ENCODE measurements at places on chromosomes 1 and 21. TPM values are rescaled to one million over a fixed set of nuclear protein-coding genes. Genes with fewer than 3 reads are reported as not detected.

- H3K27ac ChIP-seq: no peak overlapping the region
- H3K36me3 ChIP-seq: no peaks in the 10 kb centered on the region
- no peak overlapping the region for H3K4me3 ChIP-seq
- no peak for DNase-seq
Measured at GRCh38 chr1:157034137-157034800, 11.3 kb downstream of the ARHGEF11 start.

Gene SYTL1
- total RNA-seq: 105 TPM

Gene SPATA21
- total RNA-seq: not detected

Gene ARID4B
- total RNA-seq: 66.6 TPM

DNA sequence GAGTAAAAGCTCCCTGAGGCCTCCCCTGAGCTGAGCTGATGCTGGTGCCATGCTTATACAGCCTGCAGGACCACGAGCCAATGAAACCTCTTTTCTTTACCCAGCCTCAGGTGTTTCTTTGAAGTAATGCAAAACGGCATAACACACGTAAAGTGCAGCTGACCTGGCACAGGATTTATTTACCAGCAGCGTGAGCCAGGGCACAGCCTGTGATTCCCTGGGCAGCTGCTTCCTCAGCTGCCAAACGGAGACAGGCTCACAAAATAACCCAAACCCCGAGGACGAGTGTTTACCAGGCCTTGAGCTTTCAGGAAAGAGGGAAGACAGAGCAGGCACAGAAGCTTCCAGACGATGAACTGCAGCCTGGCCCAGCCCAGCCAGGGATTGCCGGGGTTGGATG is 120.6 kb upstream of the ARHGEF16 start:
- H3K27ac ChIP-seq: no peak overlapping the region
- H3K36me3 ChIP-seq: no peaks in the 10 kb centered on the region
- H3K4me3 ChIP-seq: no peak overlapping the region
- H3K4me1 ChIP-seq: no peaks in the 10 kb centered on the region
- DNase-seq: no peak
- no peaks in the 10 kb centered on the region for H3K27me3 ChIP-seq

DNA sequence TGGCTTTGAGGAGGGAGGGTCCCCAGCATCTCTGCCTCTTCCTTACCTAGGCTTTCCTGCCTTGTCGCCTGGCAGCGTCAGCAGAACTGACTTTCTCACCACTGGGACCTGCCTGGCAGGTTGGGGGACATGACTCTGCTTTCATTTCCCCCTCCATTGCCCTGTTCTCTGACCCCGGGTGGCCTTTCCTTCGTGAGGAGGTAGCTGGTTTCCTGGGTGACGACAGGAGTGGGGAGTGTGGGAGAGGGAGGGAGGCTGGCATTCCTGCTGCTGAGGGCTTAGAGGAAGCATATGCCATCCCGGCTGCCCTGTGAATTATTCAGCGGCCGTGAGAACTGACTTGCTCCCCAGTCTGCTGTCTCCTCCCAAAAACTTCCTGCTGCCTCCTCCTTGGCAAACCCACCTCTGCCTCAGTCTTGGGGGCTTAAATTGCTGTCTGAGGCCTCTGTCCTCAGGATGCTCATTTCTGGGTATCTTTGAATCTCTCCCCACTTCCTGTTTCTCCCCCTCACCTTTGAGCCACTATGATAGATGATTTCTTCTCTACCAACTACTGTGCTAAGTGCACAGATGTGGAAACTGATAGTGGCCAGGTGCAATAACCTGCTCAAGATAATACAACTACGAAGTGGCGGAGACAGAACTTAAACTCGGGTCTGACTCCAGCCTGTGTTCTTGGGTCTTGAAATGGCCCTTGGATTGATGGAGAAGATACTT is 182.0 kb upstream of the CSF3R start:
- no peak overlapping the region for H3K27ac ChIP-seq
- H3K4me1 ChIP-seq: peaks cover 3% of the 10 kb centered on the region
- peaks cover 16% of the 10 kb centered on the region for H3K27me3 ChIP-seq
- H3K36me3 ChIP-seq: no peaks in the 10 kb centered on the region
- no peak for DNase-seq

DNA sequence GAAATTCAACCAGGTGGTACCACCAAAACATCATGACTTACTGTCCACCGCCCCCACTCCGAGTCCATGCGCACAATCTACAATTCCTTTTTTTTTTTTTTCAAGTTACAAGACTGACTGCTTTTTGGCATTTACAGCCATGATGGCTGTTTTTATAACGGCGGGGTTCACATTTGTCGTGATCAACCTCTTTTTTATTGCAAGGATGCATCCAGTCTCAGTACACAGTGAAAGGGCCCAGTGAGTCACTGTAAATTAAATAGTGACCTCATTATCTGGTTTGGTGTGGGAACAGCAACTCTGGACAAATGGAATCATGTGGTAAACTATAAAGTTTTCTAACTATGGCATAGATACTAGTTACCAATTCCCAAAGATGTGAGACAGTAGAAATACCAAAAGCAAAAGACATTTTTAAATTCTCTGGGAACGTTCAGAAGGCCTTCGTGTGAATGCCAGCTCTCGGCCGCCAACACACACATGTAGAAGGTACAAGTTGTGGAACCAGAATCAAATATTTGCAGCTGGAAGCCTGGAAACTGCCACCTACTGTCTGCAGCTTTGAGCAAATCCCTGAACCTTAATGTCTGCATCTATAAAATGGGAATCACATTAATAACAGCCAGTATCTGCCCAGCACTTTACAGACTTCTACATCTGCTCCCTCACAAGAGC is 4.9 kb downstream of the GLIS1 start:
- no peak for DNase-seq
- H3K36me3 ChIP-seq: no peaks in the 10 kb centered on the region
- H3K27ac ChIP-seq: no peak overlapping the region
- no peaks in the 10 kb centered on the region for H3K4me1 ChIP-seq
- no peak overlapping the region for H3K4me3 ChIP-seq

DNA sequence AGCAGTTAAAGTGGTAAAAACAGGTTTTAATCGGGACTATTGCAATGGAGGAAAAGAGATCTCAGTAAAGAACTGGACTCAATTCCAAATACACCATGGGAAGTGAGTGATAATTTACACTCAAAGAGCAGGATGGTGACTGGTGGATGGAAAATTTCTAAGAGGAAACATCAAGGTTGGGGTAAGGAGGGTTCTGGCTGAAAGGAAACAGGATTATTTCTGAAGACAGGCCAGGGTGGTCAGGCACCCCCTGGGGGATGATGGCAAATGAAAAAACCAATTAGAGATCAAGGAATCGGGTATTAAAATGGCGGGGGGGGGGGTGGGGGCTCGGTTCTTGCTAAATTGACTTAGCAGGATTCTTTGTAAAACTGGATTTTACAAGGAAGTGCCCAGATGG is 12.3 kb upstream of the HSD11B1 start:
- H3K27ac ChIP-seq: no peak overlapping the region
- H3K27me3 ChIP-seq: peaks cover 3% of the 10 kb centered on the region
- peaks cover 1% of the 10 kb centered on the region for H3K36me3 ChIP-seq
- H3K4me1 ChIP-seq: peaks cover 28% of the 10 kb centered on the region

Gene CORT
- total RNA-seq: 0.31 TPM

Gene PTPN22
- 74.1 TPM for total RNA-seq

Gene TRPM2
- 31.1 TPM for total RNA-seq

- H3K27ac ChIP-seq: peak overlapping the region; percentile 64
- H3K27me3 ChIP-seq: peaks cover 9% of the 10 kb centered on the region
- H3K4me3 ChIP-seq: no peak overlapping the region
Measured at GRCh38 chr1:110207831-110208230, 2.3 kb upstream of the KCNC4 start.

GRCh38 chr1:81186261-81186660 is 614.5 kb upstream of the ADGRL2 start:
- H3K27ac ChIP-seq: no peak overlapping the region
- H3K4me3 ChIP-seq: no peak overlapping the region
- no peaks in the 10 kb centered on the region for H3K36me3 ChIP-seq
- no peaks in the 10 kb centered on the region for H3K27me3 ChIP-seq
- no peak for DNase-seq
- H3K4me1 ChIP-seq: no peaks in the 10 kb centered on the region

Gene PADI4
- total RNA-seq: 4.9 TPM

- peak overlapping the region; percentile 85 for H3K27ac ChIP-seq
- H3K36me3 ChIP-seq: peaks cover 7% of the 10 kb centered on the region
- no peak for DNase-seq
- H3K27me3 ChIP-seq: no peaks in the 10 kb centered on the region
- peaks cover 24% of the 10 kb centered on the region for H3K4me1 ChIP-seq
- H3K4me3 ChIP-seq: peak overlapping the region; percentile 89
Measured at GRCh38 chr1:1272341-1273208, 1.1 kb downstream of the UBE2J2 start.

DNA sequence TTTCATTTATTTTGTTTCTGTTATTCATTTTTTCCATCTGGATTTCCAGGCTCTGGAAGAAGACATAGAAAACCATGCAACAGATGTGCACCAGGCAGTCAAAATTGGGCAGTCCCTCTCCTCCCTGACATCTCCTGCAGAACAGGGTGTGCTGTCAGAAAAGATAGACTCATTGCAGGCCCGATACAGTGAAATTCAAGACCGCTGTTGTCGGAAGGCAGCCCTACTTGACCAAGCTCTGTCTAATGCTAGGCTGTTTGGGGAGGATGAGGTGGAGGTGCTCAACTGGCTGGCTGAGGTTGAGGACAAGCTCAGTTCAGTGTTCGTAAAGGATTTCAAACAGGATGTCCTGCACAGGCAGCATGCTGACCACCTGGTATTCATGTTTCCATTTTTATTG is 63.5 kb upstream of the BMP8A start:
- H3K27me3 ChIP-seq: no peaks in the 10 kb centered on the region
- H3K27ac ChIP-seq: no peak overlapping the region
- H3K36me3 ChIP-seq: peaks cover 39% of the 10 kb centered on the region
- no peaks in the 10 kb centered on the region for H3K4me1 ChIP-seq
- no peak for DNase-seq
- no peak overlapping the region for H3K4me3 ChIP-seq

DNA sequence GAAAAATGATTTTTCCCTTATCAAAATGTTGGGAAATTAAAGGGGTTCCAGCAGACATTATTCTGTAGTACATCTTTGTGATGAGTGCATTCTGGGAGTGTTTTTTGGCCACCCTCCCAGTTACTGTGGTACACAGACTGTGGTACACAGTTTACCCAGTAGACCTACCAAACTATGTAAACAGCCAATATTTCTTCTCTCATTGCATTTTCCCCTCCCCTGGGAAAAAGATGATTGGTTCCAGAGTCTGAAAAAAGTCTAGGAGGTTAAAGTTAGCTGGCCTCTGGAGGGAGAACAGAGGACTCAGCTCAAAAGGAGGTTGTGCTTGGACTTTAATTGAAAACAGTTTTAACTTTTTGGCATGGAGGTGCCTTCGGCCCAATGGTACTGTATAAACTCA is 42.5 kb downstream of the PGM1 start:
- no peak for DNase-seq
- no peak overlapping the region for H3K4me3 ChIP-seq
- peaks cover 59% of the 10 kb centered on the region for H3K36me3 ChIP-seq
- no peaks in the 10 kb centered on the region for H3K27me3 ChIP-seq
- peaks cover 33% of the 10 kb centered on the region for H3K4me1 ChIP-seq

DNA sequence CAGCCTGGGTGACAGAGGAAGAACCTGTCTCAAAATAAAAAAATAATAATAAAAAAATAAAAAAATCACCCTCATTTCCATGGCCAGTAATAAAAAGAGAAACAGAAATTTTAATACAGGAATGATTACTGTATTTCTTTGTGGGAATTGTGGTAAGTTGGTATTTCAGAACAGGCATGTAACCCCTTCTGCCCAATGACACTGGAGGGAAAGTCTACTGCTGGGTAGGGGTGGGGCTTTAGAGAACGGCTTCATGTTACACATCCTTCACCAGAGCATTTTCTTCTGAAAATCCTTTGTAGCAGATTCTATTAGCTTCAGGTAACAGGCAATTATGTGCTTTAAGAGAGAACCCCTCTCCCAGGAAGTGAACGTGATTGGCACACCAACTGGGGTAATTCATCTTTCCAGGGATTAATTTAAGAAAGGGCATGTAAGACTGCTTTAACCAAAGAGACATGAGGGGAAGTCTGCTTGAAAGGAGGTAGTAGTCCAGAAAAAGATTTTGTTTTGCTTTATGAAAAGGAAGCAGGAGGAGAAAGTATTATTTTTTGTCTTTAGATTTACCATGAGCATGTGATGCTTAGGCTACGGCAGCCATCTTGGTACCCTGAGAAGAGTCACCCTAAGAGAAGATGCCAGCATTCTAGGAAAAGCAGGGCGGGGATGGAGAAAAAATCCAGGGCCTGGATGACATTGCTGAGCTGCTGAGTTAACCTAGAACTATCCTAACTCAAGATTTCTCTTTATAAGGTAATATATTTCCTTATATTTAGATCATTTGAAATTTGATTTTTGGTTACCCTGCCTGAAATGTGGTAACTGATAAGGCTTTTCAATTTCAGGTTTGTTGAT is 57.7 kb upstream of the DPT start:
- no peak overlapping the region for H3K4me3 ChIP-seq
- no peak for DNase-seq
- H3K4me1 ChIP-seq: no peaks in the 10 kb centered on the region

DNA sequence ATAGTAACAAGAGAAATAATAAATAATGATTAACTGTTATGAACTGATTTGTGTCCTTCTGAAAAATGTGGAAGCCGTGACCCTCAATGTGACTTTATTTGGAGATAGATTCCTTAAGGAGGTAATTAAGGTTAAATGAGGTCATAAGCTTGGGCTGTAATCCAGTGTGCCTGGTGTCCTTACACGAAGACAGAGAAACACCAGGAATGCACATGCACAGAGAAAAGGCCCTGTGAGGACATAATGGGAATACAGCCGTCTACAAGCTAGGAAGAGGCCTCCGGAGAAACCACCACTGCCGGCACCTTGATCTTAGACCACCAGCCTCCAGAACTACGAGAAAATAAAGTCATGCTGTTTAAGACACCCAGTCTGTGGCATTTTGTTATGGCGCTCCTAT is 215.9 kb downstream of the NEGR1 start:
- H3K4me1 ChIP-seq: no peaks in the 10 kb centered on the region
- H3K36me3 ChIP-seq: no peaks in the 10 kb centered on the region
- no peak for DNase-seq
- H3K4me3 ChIP-seq: no peak overlapping the region
- no peaks in the 10 kb centered on the region for H3K27me3 ChIP-seq
- no peak overlapping the region for H3K27ac ChIP-seq

Gene DYRK1A
- total RNA-seq: 109 TPM

- no peak for DNase-seq
- no peak overlapping the region for H3K4me3 ChIP-seq
- H3K4me1 ChIP-seq: peaks cover 18% of the 10 kb centered on the region
Measured at GRCh38 chr1:32327204-32327603, 8.8 kb downstream of the MARCKSL1 start.

Gene ADCY10
- total RNA-seq: 0.42 TPM

GRCh38 chr1:178784131-178784536 is 59.1 kb downstream of the RALGPS2 start:
- H3K27ac ChIP-seq: peak overlapping the region; percentile 83
- H3K4me1 ChIP-seq: peaks cover 14% of the 10 kb centered on the region
- H3K36me3 ChIP-seq: peaks cover 4% of the 10 kb centered on the region
- no peaks in the 10 kb centered on the region for H3K27me3 ChIP-seq
- no peak for DNase-seq
- peak overlapping the region; percentile 77 for H3K4me3 ChIP-seq

GRCh38 chr1:225445639-225446594 is 18.1 kb upstream of the LBR start:
- H3K36me3 ChIP-seq: peaks cover 2% of the 10 kb centered on the region
- H3K4me1 ChIP-seq: peaks cover 60% of the 10 kb centered on the region
- DNase-seq: no peak
- peak overlapping the region; percentile 86 for H3K27ac ChIP-seq
- H3K27me3 ChIP-seq: no peaks in the 10 kb centered on the region
- peak overlapping the region; percentile 58 for H3K4me3 ChIP-seq

Gene LAMC2
- not detected for total RNA-seq

Data from activated naive CD8-positive, alpha-beta T cell treated with anti-CD3 and anti-CD28 coated beads, Interleukin-2, amount 10 ng/mL, durations not matched to agents 7 days and 5 days (primary cell).